Stimulated activated CD4-positive, alpha-beta T cell treated with anti-CD3 and anti-CD28 coated beads, Interleukin-1b, Interleukin-23, amount 100 ng/mL, for 1 hour (primary cell): ENCODE measurements at places on chromosomes 2 and 18.

DNA sequence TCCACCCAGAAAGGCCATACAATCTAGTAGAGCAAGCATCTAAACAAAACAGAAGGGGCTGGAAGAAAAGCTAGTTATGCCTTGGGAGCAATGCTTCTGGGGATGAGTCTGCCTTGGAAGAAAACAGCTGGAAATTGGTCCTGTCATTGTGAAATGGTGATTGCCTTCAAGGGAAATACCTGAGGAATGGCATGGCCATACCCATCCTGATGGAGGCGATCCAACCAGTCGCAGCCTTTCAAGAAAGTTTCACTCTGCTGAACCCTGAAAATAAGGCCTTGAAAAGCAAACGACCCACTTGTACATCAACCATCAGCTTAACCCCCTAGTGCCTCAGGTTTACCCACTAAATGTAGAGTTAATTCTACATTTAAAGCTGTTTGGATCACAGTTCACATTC is 72.6 kb upstream of the PID1 start:
- no peak for DNase-seq

DNA sequence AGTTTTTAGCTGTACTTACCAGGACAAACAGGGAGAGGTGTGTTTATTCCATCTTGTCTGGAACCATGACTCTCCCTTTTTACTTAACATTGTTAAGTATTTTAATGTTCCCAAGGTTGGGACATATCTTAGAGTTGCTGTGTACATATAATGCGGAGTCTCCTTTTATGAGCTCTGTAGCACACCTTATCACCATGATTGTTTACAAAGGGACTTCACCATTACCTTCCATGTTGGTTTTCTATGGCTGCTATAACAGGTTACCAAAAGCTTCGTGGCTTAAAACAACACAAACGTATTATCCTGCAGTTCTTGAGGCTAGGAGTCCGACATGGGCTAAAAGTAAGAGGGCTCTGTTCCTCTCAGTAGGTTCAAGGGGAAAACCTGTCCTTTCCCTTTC is 164.3 kb downstream of the GALNT1 start:
- DNase-seq: no peak

DNA sequence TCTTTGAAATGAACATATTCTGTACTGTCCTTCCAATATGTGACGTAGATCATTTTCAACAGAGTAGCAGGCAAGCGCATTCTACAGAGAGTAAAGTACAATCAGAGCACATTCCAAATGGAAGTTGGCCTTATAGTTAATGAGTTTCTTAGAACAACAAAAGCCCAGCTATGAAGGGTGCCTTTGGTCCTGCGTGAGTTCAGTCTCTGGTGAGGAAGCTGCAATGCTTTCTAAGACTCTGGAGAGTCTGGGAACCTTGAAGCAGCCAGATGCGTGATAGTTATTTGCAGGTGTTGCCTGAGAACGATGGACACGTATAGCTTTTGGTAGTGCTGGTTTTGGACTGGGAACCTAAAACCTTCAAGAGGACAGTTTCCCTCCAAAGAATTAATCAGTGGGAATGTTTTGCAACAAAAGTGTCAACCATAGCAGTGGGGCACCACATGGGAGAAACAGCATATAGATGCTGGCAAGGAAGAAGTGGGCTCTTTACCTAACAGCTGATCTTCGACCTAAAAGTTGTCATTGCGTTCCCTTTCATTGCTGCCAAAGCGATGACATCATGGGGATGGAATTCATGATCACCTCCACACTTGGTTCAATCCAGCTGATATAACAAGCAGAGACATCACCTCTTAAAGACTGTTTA is 9.3 kb upstream of the SNORC start:
- no peak for DNase-seq

- DNase-seq: no peak
These were observed 1458.7 kb upstream of the ACVR2A start for GRCh38 chr2:146386096-146386495.

DNA sequence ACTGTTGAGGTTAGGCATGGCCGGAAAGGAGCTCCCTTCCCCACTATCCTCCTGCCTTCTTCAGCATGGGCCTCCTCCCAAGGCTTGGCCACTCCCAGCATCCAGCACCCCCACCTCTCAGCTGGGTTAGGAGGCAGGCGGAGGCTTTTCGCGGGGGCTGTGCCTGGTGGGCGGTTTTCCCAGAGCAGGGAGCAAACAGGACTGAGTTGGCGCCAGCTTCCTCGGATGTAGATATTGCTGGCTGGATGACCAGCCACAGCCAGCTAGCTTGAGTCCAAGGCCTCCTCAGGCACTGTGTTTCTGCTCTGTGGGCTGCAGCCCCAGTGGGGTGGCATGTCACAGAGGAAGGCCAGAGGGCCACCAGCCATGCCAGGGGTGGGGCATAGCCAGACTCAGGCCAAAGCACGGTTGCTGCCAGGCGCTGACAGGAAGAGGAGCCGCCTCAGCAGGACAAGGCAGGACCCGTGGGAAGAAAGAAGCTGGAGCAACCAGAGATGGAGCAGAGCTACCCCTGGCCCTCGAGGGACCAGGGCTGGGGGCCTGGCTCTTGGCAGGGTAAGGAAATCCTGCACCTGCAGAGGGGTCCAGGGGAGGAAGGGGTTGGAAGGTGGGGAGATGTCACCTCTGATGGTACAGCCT is at the start of gene TCF23:
TCF23 (plus strand) TSS at position 204 of the 639 bp plus-strand sequence; CDS start at position 334, 130 bp downstream.
- DNase-seq: no peak

GRCh38 chr2:20662308-20662937 is 4.5 kb upstream of the GDF7 start:
- no peak for DNase-seq

DNA sequence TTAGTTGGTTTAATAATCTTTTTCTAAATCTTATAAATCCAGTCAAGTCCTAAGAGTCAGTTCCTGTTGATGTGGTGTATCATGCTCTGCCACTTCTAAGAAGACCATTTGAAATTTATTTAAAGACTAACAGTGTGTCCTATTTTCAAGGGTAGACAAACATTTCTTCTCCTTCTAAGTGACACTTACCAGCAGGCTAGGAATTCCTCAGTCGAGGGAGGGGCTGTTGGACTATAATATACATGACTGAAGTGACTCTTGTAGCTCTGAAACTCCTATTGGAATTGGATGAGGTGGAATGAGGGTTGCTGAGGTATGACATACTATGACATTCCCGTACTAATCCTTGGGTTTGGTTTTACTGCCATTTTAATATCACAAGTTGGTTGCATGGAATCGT is 30.6 kb downstream of the ITGB6 start:
- DNase-seq: no peak

- no peak for DNase-seq
These were observed 116.6 kb upstream of the FAM136A start for GRCh38 chr2:70418514-70418913.

GRCh38 chr2:191675807-191676721 is 1.9 kb upstream of the NABP1 start:
- DNase-seq: no peak

- DNase-seq: no peak
These were observed 31.8 kb downstream of the AFF3 start for GRCh38 chr2:100110614-100111000.

- DNase-seq: no peak
These were observed 124.8 kb upstream of the VWC2L start for GRCh38 chr2:214286011-214286410.

GRCh38 chr2:39837856-39838453 is 58.9 kb upstream of the THUMPD2 start:
- no peak for DNase-seq

DNA sequence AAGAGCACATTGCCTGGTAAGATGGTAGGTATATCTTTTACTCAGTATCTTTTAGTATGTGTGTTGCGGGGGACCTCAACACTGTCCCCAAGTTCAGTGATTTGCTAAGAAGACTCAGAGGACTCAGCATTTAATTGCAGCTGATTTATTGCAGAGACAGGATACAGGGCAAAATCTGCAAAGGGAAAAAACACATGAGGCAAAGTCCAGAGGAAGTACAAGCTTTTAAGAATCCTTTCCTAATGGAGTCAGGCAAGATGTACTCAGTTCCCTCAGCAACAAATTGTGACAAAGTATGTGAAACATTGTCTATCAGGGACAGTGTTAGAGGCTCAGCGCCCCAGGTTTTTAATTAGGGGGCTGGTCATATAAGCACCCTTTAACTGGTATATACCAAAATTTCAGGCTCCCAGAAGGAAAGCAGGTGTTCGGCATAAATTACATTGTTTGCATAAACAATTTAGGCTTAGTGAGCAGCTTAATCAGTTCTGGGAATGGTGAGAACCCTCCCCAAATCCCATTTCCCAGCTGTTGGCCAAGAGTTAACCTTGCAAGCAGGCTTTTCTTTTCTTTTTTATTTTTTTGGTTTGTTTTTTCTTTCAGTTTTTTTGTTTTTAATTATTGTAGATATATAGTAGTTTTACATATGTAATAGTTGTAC is 41.7 kb downstream of the RAB3GAP1 start:
- no peak for DNase-seq

- no peak for DNase-seq
These were observed 3.0 kb downstream of the ZNF516 start for GRCh38 chr18:76491776-76492668.

- DNase-seq: no peak
These were observed 45.1 kb downstream of the TRAK2 start for GRCh38 chr2:201406077-201406662.

DNA sequence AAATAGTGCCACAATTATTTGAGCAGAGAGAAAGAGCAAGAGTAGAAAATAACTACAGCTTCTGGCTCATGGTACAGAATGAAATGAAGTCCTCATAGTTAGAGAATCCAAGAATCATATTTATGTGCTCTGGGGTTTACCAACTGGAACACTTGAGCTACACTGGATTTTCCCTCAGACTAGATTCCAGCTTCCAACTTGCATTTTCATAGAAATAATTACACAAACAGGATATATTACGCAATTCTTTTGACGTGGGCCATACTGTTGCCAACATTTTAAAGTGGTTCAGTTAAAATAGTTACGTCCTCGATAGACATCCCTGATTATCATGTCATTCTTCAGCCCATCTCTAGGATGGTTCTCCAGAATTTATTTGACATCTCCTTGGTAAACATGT is 129.2 kb downstream of the ETAA1 start:
- DNase-seq: no peak

- no peak for DNase-seq
These were observed 32.6 kb downstream of the VIT start for GRCh38 chr2:36729067-36729466.

DNA sequence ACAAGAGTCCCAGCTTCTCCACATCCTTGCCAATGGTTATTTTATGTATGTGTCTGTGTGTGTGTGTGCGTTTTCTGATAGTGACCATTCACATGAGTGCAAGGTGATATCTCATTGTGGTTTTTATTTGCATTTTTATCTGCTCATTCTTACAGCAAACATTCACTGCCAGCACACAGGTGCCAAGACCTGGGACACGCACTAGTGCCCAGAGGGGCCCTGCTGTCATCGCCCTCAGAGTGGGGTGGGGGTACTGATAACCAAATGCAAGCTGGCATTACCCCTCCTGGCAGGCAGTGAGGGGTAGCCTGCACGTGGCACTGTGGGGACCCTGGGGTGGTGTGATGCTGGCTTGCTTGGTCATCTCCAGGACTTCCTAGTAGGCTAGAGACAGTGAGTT is 285.4 kb downstream of the LPIN1 start:
- DNase-seq: no peak

DNA sequence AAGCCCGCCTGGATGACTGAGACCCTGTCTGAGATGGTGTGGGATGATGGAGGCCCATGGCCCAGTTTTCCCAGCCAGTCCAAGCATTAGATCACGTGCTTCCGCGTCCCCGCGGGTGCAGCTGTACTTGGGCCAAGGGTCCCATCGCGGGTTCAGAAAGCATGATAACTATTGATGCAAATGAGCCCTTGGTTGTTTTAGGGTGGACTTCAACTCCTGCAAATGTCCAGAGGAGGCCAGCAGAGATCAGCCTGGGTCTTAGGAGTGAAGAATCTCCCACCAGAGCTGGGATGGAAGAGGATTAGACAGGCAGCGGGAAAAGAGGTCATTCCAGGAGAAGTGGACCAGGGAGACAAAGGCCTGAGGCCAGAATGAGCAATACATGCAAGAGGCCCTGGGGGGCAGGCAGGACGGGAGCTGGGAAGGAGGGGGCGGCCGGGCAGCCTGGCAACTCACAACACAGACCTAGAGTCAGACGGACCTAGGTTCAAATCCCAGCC is 89.9 kb upstream of the TMEM247 start:
- DNase-seq: no peak
